ENCODE measurements at places on chromosomes 1 and 21. TPM values are rescaled to one million over a fixed set of nuclear protein-coding genes. Genes with fewer than 3 reads are reported as not detected.

- no peak for DNase-seq
Observed at GRCh38 chr1:223227031-223227430, 84.0 kb upstream of the TLR5 start.

DNA sequence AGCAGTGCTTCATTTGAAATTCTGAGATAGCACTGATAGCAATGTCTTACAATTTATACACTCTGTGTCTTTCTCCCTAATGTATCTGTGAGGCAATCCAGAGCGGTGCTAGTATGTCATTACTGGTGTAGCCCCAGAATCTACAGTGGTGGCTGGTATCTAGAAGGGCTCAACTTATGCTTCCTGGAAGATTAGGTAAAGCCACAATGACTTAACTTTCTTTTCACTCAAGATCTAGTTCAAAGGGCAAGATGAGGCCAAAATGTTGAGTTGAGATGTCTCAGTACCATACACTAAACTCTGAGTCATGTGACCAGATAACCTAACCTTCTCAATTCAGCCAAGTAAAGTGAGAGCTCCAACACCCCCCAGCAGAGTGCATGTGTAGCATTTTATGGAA is 77.5 kb downstream of the PAPPA2 start:
- no peak for DNase-seq

- no peak for DNase-seq
Observed at GRCh38 chr1:54172614-54173599, 20.1 kb upstream of the CDCP2 start.

DNA sequence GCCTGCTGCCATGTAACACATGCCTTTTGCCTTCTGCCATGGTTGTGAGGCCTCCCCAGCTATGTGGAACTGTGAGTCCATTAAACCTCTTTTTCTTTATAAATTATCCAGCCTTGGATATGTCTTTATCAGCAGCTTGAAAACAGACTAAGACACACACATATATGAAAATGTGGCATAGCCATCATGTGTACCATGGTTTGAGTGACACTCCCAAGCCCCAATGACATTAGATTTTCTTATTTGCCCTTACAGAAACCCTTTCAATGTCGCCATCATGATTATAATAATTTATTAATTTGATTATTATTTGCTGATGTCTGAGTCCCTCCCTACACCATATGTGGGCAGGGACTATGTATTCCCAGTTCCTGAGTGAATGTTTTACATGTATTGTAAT is 63.5 kb upstream of the FGGY start:
- DNase-seq, result no peak

The GPR52 gene
- 1.4 TPM for total RNA-seq

The LCE1C gene
- total RNA-seq, result not detected

The LAMC1 gene
- 54.6 TPM for total RNA-seq
